ENCODE measurements at places on chromosomes 6 and 20.
A peak's percentile ranks its signal among the peaks of the same experiment; 100 is the strongest.

DNA sequence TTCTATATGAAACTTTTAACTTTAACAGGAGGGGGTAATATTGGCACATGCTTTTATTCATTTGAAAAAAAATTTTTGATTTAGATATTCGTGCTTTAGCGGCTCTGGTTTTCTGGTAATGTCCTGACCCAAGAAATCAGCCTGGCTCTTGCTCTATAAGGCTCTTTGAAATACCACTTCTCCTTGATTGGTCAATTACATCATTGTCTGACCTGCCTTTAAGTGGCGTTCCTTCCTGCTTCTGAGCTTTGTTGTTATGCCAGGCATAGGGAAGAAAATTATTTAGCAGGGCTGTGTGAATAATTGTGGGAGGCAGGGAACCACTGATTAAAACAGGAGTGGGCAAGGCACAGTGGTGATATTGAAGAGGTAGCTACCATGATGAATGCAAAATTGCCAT lies 3.9 kb downstream of the RNF144B start:
- DNase-seq, result no peak

- no peak for DNase-seq
Observed at GRCh38 chr6:51910851-51911250, 176.6 kb downstream of the PKHD1 start.

GRCh38 chr6:15969236-15969778 lies 159.6 kb upstream of the MYLIP start:
- DNase-seq, result no peak

DNA sequence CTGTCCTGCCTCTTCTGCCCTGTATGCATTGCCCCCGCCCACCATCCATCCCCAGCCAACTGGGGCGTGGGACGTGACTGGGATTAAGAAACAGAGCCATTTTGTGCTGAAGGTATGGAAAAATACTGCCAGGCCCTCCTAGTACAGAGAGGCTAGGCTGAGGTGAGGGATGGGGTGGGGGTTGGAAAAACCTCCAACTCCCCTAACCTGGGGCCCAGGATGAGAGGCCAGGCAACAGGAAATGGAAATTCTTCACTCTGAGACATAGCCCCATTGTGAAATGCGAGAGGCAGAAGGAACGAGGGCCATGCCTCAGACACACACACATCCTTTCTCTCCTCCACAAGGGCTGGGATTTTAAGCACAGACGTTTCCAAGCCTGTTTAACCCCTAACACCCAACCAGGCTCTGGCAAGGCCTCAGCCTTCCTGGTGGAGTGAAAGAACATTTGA lies 19.9 kb downstream of the KCNK5 start:
- DNase-seq, result no peak

- no peak for DNase-seq
Observed at GRCh38 chr6:127630800-127631199, 53.8 kb downstream of the C6orf58 start.

GRCh38 chr6:155261111-155261900 lies 2.5 kb upstream of the CLDN20 start:
- no peak for DNase-seq

DNA sequence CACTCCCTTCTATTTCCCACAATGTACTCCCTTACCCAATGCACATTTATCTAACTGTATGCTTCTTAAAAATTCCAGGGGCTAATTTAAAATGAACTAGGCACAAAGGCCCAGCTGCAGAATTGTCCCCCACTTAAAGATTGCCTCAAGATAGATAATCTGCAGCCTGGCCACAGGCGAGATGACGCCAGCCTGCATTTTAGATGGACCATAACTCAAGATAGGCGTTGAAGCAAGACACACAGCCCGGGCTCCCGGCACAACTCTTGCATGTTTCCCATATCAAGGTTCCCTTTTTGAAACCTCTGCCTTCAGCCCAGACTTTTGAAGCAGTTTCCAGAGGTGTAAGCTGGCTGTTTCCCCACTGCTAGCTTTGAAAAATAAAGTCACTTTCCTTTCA lies 3.2 kb upstream of the REPS1 start:
- no peak for DNase-seq

- no peak for DNase-seq
Observed at GRCh38 chr20:23920408-23921325, 41.1 kb upstream of the CST5 start.

- no peak for DNase-seq
Observed at GRCh38 chr20:4844751-4845465, 123.2 kb downstream of the PRND start.

DNA sequence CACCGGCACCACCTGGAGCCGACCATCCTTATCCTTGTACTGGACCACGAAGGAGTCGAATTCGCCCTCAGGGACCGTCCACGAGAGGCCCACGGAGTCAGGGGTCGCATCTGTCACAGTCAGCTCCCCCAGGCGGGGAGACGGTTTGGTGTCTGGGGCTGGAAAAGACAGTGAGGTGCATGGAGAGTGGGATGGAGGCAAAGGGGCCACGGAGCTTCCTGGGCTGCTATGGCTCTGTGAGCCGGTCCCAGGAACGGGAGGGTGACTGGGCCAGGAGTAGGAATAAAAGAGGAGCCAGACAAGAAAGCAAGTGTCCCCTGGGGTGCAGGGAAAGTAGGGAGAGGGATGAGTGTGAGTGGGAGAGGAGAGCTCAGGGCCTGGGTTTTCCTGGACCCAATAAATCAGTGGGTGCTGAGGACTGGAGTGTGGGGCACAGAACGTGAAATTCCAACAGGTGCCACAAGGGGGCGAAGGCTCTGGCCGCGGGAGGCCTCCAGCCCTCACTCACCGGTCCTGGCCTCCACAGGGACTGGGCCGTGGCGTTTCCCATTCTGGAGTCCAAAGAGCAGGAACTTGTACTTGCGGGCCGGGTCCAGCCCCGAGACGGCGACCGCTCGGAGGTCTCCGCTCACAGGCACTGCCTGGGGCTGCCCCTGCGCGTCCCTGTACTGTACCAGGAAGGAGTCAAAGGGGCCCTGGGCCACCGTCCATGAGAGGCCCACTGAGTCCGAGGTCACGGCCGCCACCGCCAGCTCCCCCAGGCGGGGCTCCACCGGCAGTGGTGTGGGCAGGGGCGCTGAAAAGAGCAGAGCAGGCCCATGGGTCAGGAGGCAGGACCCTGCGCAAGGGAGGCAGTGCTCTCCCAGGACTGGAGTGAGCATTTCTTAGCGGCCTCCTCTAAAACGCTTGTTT lies 9.9 kb downstream of the CYP21A2 start:
- DNase-seq, result peak; percentile 44

- DNase-seq, result no peak
Observed at GRCh38 chr6:140833408-140833807, 1299.3 kb upstream of the GJE1 start.

GRCh38 chr6:117494283-117494682 lies 11.8 kb downstream of the DCBLD1 start:
- DNase-seq, result no peak

DNA sequence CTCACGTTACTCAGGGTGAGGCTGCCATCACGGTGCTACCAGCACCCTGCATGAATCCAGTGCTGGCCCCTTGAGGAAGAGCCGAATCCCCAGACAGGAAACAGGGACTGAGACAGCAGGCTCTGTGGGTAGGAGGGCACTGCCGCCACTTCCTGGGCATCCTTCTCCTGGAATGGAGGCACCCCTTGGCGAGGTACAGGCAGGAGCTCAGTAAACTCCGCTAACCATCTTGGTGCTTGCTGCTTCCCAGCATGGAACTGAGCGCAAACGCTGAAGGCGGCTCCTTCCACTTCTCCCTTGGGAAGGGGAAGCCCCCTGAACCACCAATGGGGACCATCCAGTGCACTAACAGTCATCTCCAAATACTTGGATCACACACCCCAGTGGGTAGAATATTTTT lies 13.5 kb upstream of the CCDC167 start:
- DNase-seq, result no peak

- no peak for DNase-seq
Observed at GRCh38 chr6:53309901-53310300, 38.8 kb downstream of the ELOVL5 start.

GRCh38 chr6:34106900-34107299 lies 39.0 kb downstream of the GRM4 start:
- no peak for DNase-seq

GRCh38 chr20:35432430-35432735 lies 5.6 kb downstream of the GDF5 start:
- no peak for DNase-seq

DNA sequence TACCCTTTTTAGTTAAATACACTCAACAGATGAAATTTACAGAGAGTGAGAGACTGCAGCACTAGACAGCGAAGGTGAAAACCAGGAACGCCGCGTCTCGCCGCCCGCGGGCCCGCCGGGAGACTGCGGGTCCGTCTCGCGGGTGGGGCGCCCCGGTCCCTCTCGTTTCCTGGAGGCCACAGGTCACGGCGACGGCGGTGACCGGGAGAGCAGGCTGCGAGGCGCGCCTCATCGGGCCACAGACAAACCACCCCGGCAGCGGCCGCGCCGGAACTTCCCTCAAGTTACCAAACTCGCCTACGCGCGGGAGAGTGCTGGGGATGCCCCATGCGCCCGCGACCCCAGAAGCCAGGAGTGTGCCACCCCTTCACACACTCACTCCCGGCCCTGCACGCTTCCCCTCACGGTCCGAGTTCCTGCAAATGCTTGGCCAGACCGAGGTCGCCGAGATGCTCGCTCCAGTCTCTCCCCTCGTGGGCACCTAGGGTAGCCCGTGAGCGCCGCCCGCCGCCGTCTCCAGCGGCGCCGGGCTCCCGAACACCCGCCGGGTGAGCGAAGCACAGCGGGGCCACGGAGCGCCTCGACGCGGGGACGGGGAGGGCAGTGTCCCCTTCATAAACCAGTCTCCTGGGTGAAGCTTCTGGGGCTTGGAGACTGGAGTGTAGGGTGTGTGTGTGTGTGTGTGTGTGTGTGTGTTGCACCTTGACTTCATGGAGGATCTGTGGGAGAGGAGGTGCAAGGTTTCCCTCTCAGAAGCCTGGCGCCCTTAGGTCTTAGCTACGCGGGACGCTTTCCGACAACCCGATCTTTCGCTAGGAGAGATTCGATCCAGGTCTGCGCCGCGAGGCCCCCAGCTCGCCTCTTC lies 1.4 kb downstream of the BACH2 start:
- DNase-seq, result peak; percentile 58

DNA sequence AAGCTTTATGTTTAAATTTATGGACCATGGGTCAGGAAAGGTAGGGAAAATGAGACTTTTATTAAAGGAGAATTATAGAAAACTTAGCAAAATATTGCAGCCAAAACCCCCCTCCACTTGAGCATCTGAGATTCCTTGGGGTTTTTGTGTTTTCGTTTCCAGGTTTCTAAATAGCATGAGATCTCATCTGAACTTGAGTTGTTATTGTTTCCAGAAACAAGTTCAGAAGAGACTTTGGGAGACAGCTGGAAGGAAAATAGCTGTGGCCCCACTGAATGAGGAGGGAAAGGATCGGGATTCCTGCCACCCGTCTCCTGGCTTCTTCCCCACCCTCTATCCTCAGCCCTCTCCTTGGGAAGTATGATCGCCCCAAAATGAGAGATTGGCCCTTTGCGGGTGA lies 75.5 kb downstream of the TBC1D7 start:
- DNase-seq, result no peak

- DNase-seq, result no peak
Observed at GRCh38 chr6:72624557-72625160, 2.8 kb downstream of the KCNQ5 start.

DNA sequence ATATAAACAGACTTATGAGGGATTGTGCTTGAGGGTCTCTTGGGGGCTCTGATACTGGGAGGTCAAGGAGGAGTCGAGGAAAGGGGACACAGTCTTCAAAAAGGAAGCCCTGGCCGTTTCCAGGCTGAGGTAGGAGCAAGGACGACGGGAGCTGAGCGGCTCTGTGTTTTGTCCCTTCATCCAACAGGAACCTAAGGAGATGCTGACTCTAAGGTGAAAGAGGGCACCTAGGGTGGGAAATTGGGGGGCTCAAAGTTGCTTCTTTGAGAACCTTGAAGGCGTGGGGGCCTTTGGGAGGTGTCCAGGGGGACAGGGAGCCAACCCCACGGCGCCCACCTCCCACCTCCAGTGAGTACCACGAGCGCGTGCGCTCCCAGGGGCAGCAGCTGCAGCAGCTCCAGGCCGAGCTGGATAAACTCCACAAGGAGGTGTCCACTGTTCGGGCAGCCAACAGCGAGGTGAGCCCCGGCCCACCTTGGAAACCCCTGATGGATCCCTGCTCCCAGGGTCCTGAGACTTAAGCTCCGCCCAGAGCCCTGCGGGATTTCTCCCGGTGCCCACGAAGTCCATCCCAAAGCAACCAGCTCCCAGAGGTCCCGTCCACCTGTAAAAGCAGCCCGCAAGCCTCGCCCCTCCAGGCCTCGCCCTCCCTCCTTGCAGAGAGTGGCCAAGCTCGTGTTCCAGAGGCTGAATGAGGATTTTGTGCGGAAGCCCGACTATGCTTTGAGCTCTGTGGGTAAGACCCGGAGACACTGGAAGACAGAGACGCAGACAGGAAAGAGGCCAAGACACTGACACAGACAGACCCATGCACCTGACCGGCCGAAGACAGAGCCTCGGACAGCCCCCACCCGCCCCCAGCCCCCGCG lies 2.9 kb downstream of the SPAG4 start:
- DNase-seq, result no peak

- no peak for DNase-seq
Observed at GRCh38 chr6:27617046-27617687, 144.3 kb upstream of the ZNF184 start.

- DNase-seq, result no peak
Observed at GRCh38 chr6:88454658-88455057, 288.5 kb upstream of the CNR1 start.

GRCh38 chr6:145883263-145883662 lies 68.7 kb upstream of the FBXO30 start:
- DNase-seq, result no peak

DNA sequence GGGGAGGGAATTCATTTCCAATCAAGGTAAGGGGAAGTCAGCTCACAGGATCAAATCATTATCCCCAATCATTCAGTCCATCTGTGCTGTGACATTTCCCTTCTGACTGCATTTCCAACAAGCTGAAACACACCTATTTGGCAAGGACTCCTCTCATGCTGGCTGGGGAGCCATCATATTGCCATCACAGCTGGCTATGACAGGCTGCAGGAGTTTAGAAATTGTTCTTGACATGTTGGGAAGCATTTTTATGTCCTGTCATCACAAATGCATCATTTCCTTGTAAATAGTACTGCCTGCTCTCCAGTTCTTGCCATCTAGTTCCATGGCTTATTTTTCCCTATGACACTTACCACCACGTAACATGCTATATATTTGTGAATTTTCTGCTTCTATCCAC lies 113.9 kb upstream of the TMEM170B start:
- DNase-seq, result no peak

GRCh38 chr20:2059411-2059810 lies 42.2 kb upstream of the STK35 start:
- DNase-seq, result no peak

DNA sequence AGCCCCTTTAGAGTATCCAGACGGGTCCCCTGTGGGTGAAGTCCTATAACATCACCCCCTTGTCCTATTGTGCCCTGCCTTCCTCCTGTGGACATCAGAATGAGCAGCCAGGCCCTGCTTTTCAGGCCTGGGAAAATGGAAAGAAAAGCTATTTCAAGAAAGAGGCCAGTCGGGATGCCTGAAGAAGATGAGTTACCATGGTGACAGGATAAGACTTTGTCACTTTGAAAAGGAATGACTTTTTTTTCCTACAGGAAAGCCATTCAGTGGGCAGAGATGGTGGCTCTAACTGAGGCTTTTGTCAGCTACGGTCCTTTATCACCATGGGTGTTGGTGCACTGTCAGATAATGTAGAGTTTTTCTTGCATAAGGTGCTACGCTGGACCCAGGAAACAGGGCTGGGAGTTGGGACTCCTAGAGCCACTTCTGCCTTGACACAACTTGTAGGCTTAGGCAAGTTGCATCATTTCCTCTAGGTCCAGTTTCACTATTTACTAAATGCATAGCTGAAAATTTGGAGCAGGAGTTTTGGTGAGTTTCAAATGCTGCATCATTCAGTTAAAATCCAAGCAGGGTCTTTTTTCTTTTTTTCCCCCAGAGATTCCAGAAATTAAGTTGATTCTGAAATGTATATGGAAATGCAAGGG lies 293.6 kb upstream of the PRND start:
- DNase-seq, result no peak

Data from effector CD8-positive, alpha-beta T cell (primary cell).